ENCODE measurements at places on chromosomes 4 and X.

DNA sequence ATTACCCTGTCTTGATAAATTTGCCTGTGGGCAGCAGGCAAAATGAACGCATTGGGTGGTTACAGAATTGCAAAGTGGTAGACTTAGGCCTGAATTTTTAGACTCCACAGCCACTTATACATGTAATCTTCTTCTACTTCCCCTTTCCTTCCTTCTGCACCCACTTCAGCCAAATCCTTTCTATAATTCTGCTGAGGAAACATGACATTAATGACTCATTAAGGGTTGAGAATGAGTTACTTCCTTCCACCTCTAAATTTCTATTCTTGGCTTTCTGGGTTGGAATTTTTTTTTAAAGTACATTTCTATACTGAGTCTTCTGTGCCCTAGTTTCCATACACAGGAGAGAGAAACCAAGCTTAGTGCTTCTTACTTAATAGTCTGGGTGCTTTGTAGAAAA, 10.1 kb downstream of the PAPSS1 start:
- no peak for DNase-seq

DNA sequence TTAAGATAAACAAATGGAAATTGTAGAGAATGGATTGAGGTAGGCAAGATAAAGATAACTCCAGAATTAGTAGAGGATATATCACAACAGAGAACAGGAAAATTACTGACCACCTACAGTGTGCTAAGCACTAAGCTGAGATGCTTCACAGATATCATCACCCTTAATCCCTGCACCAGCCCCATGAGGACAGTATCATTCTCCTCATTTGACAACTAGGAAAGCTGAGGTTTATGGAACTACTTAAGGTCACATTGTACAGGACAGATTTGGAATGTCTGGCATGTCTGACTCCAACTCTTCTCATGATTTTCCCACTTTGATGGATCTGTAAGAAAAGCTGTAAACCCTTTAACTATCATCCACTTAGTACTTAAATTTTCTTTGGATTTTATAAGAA, 95.5 kb downstream of the CASK start:
- no peak for DNase-seq

GRCh38 chrX:48466696-48467095, 3.4 kb downstream of the SLC38A5 start:
- no peak for DNase-seq

DNA sequence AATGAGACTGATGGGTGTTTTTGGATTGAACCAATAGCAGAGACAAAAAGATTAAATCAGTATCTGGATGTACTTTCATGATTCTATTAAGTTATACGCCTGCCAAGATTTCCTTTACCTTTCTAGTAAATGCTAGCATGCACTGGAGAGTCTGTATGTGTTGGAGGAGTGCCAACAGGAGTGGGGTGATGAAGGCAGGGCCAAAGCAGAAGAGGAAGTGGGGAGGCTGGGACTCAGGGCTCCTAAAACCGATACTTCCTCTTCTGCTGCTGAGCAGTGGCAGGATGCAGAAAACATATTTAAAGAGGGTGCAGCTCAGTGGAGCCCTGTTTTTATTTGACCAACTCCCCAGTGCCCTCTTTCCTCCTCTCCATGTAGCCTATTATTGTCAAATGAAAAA, 5.6 kb downstream of the CYSLTR1 start:
- no peak for DNase-seq

- no peak for DNase-seq
Observed at GRCh38 chr4:40205259-40206198, 8.7 kb downstream of the RHOH start.
